ENCODE measurements at places on chromosomes 1 and 21. TPM values are rescaled to one million over a fixed set of nuclear protein-coding genes. Genes with fewer than 3 reads are reported as not detected.

DNALI1 gene
- total RNA-seq = not detected

CXADR gene
- 12.0 TPM for total RNA-seq

NEGR1 gene
- total RNA-seq = not detected

SAMSN1 gene
- total RNA-seq = not detected

ADORA3 gene
- not detected for total RNA-seq

Data from A549 treated with RU486 at 1 μM for 4 hours (cell line).